Stimulated activated CD4-positive, alpha-beta T cell treated with anti-CD3 and anti-CD28 coated beads, Interleukin-2, amount 100 ng/mL, for 48 hours (primary cell): ENCODE measurements at places on chromosomes 3 and 15.

DNA sequence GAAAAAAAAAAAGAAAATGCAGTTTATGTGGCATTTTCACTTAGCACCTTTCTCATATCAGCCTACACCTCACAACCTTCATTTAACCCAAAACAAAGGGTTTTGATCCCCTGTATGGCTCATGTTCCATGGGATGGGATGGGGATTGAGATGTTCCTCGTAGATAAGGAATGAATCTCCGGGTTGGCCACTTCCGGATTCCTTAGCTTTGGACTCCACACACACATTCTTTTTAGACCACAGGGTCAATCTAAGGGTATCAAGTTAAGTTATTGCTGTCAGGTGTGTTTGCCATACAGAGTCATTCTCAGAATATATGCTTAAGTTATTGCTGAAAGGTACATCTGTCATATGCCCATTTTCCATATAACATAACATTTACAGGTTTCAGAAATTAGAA lies 301.4 kb upstream of the TGFBR2 start:
- DNase-seq = no peak

DNA sequence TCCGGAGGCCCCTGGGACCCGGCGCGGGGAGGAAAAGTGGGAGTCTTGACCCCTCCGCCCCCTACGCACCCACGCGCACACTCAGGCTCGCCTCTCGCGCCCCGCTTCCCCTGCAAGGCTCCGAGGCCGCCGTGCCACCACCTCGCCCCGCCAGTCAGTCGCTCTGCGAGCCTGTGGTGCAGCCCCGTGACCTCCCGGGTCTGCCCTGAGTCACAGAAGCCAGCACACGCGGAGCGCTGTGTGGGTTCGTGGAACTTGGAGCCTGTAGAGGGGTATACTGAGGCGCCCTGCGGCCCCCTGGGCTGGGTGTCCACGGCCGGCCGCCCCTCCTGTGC lies 380 bp upstream of the ALS2CL start:
- DNase-seq = peak; percentile 42

DNA sequence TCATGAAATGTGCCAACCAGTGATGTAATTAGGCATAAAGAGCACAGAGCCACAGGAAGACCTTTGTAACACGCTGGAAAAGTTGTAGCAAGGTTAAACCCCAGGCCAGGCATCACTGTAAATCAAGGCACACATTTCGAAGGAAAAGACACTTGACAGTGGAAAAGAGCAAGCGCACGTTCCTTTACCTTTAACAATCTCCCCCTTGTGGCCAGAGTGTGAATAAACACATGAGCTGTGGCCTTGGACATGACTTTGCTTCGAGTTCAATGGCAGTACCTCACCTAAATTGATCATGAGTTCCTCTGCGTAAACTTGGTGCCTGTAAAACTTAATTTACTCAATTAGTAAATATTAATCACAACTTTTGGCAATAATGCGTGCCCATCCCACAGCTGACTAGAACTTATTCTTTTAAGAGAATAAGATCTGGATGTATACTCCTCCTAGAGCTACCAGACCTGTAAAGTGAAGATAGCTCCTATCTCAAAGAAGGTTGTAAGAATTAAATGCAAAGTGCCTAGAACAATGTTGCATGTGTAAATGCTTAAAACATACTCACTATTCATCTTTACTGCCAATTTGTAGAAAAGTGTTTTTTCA lies 757.0 kb upstream of the NECTIN3 start:
- peak; percentile 37 for DNase-seq

DNA sequence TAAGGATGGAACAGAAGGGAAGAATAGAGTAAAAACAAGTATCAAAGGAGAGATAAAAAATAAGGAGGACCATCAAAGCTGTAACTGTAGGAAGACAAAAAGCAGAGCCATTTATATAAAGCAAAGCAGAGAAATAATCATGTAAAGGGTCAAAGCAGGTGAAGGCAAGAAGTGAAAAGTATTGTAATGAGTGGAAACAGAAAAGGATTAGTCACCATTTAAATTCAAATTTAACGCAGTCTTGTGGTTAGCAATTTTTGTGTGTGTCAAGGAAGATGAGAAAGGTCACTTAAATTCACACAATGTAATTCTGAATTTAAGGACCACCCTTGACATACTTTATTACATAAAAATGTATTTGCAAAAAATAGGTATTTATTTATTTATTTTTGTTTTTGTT lies 567.8 kb downstream of the ROBO1 start:
- DNase-seq = no peak

DNA sequence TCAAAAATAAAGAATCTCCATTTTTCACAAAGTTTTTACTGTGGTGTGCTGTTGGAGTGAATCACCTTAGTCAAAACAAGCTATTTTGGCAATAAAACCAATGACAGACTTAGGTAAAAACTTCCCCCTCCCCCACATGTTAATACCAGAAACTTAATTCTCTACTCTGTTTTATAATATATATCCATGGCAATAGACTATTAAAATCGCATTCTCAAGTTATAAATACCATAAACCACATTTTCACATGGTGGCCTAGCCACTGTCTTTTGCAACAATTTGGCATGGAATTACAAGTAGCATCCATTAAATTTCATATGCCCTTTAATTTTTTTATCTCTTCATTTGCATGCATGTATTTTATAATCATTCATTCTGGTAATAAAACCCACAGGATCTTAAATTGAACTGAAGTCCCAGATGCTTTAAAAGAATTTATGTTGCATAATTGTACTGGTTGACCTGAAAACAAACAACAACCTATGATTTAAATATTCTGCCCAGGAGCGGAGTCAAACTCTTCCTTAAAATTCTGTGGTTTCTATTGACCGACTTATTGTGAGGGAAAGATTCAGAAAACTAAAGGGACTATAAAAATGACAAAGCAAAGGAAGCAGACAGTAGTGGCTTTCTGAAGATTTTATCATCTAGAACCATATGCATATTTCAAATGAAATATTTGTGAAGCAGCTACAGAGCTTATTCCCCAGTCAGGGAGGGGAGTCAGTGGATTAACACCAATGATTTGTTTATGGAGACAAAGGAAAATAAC lies 229.0 kb upstream of the TBL1XR1 start:
- DNase-seq = no peak

DNA sequence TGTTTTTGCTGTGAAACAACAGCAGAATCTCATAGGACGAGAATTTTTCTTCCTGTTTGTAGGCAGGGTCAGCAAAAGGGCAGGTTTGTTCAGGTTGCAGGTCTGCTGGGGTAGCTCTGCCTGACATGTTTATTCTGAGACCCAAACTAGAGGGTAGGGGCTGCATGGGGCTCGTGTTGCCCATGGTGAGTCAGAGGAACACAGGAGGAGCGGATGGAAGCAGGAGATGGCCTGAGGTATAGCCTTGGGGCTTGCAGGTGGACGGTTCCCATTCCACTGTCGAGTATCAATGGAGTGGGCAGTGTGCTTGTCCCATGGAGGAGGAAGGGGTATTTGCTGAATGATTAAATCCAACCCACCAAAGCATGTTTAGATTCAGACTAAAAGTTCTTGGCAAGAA lies 138.9 kb downstream of the APBA2 start:
- no peak for DNase-seq

DNA sequence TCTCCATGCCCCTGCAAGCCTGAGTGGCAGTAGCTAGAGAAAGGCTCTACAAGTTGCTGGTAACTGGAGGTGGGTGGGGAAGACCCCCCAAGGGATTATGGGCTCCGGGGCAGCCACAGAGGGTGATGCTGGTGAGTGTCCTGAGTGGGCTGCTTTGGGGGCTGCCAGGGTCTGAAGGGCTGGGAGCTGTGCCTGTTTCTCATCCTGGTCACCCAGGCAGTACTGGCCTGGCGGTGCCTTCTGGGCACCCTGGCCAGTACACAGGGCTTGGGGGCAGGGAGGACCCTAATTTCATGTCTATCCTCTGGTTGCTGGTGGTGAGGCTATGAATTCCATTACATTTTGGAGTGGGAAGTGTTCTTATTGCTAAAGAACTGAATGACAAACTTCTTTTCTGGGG lies 46.1 kb upstream of the GATM start:
- no peak for DNase-seq

DNA sequence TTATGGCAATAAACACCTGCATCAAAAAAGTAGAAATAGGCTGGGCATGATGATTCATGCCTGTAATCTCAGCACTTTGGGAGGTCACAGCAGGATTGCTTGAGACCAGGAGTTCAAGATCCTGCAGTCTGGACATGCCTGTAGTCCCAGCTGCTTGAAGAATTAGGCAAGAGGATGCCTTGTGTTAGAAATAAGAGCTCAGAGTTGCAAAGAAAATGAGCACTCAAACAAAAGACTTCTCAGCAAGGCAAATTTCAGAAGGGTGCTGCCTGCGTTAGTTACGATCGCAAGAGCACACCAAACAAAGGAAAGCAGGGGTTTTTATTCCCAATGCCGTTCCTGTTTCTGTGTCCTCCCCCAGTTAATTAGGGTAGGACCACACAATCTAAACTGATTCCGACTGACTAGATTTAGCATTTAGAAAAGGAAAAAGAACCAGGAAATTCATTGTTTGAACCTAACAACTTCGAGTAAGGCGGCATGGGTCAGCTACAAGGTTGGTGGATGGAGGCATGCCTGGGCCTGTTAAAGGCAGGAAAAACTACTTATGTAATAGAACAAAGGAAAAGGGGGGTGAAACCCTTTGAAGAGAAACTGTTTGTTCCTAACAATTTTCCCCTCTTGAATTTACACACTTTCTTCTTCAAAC lies 55.5 kb downstream of the DLG1 start:
- DNase-seq = no peak

GRCh38 chr3:61832375-61833229 lies 271.2 kb downstream of the PTPRG start:
- no peak for DNase-seq

GRCh38 chr3:198088421-198088955 lies 128.5 kb downstream of the LMLN start:
- no peak for DNase-seq

GRCh38 chr3:170228093-170228766 lies 6.0 kb downstream of the PRKCI start:
- no peak for DNase-seq

- DNase-seq = no peak
Measured at GRCh38 chr3:45777746-45778386, 18.5 kb downstream of the SLC6A20 start.

DNA sequence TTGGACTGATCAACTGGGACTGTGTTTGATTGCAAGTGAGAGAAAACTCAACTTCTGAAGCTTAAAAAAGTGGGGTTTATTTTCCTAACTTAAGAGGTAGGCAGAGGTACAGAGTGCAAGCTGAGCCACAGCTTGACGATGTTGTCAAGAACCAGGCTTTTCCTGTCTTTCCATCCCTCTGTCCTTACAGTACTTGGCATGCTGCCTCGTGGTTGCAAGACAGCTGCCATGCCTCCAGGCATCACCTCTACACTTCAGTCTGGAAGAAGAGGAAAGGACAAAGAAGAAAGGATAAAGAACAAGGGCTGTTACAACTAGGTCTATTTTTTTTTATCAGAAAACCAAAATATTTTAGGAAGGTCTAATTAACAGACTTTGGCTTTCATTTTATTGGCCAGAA lies 51.8 kb upstream of the GALNT15 start:
- no peak for DNase-seq
